ENCODE measurements at places on chromosomes 7 and 10.

DNA sequence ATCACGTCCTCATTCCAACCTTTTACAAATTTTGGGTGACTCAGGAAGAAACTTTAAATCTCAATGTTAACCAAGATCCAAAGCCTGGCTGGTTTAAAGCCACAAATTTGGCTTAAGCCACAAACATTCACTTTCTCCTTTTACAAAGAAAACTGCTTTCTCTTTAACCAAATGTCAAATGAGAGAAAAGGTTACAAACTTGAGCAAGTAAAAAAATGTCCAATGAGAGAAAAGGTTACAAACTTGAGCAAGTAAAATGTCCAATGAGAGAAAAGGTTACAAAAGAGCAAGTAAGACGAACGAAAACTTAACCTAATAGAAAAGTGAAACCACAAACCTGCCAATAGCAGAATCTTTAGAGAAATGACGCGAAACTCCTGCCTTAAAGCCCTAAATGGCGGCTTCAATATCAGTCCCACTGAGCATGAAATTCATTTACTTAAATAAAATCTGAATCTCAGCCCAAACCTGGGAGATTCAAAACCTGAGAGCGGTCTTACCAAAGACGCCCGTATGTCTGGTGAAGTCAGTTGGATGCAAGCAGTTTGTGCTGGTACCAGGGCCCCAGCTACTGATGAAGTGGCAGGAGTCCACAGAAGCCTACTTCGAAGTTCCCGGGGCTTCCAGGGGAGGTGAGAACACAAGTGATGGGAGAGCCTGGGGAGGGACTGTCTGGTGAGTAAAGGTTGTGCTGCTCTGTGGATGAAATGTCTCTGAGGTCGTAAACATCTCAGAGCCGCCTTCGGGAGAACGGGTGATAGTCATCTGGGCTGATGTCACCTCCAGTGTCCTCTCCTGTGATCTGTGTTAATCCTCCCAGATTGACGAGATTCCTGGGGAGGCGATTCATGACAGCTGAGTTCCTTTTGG is 74.6 kb downstream of the PAXIP1 start:
- no peak for DNase-seq

DNA sequence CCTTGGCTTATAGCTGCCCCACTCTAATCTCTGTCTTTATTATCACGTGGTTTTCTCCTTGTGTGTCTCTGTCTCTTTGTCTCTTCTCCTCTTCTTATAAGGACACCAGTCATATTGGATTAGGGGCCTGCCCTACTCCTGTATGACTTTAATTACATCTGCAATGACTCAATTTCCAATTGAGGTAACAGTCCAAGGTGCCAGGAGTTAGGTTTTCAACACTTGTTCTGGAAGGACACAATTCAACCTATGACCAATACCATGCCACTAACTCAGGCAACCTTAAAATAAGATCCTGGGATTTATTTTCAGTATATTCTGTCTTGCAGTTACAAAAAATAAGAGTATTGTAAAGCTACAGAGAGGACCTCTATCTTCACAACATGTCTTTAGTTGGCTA is 21.6 kb upstream of the MET start:
- DNase-seq: no peak

GRCh38 chr10:78438907-78439809 is 405.5 kb downstream of the RPS24 start:
- DNase-seq: no peak

GRCh38 chr10:51108406-51108805 is 34.1 kb downstream of the PRKG1 start:
- no peak for DNase-seq

DNA sequence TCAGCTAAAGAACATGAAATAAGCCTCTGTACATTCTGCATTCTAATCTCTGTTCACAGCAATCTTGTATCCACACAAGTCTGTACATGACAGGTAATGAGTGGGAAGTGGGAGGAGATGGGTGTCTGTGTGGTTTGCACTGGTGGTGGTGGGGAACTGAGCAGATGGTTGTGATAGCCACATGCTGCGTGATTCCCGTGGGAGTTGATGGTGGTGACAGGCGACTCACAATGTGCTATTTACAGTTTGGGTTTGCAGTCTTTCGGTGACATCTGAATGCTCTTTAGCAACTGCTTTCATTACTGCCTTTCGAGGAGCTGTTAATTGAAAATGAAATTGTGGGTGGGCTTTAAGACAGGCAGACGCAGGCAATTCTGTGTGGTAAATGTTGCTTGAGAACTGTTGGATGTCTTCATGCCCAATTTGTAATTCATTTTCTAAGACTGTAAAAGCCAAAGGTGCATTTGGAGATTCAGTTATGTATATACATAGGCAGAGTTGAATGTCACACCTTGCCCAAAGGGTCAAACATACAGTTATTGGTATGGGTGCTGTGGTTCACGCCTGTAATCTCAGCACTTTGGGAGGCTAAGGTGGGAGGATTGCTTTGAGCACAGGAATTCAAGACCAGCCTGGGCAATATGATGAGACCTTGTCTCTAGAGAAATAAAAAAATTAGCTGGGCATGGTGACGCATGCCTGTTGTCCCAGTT is 308.2 kb downstream of the AUTS2 start:
- DNase-seq: no peak

- peak; percentile 50 for DNase-seq
Observed at GRCh38 chr10:123154711-123155505, 706 bp downstream of the BUB3 start.

- no peak for DNase-seq
Observed at GRCh38 chr7:117829450-117830117, 43.7 kb downstream of the CTTNBP2 start.

- DNase-seq: no peak
Observed at GRCh38 chr10:91556691-91557566, 75.9 kb downstream of the PPP1R3C start.

GRCh38 chr10:88289342-88289741 is 293.8 kb downstream of the RNLS start:
- DNase-seq: no peak

DNA sequence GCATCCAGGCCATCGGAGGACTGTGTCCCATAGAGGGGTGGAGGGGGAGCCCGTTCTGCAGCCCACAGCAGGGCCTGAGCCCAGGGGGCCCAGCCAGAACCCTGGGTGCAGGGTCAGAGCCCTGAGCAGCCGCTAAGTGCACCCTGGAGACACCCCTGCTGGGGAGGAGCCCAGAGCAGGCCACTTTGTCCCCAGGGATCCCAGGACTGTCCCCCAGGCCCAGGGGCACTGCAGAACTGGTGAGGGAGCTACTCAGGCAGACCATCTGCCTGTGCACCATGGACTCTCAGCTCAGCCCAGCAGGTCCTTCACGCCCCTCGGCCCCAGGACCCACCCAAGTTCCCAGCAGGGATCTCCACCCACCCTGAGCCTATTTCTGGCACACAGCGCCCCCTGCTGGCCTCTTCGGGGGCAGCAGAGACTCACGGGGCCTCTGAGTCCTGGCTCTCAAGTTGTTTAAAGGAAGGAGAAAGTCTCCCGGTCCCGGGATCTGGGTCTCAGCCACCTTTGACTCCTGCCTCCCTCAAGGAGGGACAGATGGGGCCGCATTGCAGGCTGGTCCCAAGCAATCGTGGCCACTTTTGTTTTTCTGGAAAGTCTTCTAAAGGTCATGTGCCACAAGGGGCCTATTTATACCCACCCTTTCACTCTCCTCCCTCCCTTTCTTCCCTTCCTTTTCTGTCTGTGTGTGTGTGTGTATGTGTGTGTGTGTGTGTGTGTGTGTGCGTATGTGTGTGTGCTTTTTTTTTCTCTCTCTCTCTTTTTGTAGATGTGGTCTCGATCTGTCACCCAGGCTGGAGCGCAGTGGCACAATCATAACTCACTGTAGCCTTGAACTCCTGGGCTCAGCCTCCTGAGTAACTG is 90.3 kb downstream of the MYL10 start:
- peak; percentile 37 for DNase-seq

GRCh38 chr10:5106553-5106952 is 12.3 kb downstream of the AKR1C3 start:
- no peak for DNase-seq

GRCh38 chr7:31029251-31030042 is 22.7 kb upstream of the ADCYAP1R1 start:
- DNase-seq: no peak

DNA sequence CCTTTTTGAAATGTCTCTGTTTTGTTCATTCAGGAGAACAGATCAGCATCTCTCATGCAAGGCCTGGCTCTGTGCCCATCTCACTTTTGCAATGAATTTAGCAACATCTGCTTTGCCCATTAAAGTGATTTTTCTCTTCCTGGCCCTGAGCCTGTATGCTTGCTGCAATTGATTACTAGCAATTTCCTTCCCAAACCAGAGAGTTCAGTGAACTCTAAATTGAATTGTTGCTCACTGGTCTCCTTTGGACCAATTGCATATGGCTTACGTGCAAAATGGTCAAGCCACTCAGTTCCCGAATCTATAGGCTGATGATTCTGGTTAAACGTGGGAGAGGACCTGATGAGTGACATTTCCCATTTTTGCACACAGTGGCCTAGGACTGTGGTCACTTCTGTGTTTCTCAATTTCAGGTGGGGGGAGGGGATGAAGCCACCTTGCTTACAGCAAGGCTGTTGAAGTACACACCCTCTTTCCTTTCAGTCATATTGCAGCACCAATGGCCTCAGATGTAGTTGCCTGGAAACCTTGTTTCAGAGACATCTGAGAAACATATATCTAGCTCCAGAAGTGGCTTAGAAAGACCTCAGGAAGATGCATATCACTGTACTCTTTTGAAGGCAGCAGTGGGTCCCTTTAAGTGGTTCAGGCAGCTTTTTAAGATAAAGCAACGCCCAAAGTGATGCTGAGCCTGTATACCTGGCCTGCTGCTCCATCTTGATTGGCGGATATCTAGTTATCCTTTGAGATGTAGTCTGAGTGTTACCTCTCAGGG is 201.4 kb downstream of the PTEN start:
- DNase-seq: no peak

- no peak for DNase-seq
Observed at GRCh38 chr7:42580061-42580460, 331.8 kb downstream of the C7orf25 start.

GRCh38 chr10:635088-635861 is 54.2 kb downstream of the DIP2C start:
- no peak for DNase-seq

DNA sequence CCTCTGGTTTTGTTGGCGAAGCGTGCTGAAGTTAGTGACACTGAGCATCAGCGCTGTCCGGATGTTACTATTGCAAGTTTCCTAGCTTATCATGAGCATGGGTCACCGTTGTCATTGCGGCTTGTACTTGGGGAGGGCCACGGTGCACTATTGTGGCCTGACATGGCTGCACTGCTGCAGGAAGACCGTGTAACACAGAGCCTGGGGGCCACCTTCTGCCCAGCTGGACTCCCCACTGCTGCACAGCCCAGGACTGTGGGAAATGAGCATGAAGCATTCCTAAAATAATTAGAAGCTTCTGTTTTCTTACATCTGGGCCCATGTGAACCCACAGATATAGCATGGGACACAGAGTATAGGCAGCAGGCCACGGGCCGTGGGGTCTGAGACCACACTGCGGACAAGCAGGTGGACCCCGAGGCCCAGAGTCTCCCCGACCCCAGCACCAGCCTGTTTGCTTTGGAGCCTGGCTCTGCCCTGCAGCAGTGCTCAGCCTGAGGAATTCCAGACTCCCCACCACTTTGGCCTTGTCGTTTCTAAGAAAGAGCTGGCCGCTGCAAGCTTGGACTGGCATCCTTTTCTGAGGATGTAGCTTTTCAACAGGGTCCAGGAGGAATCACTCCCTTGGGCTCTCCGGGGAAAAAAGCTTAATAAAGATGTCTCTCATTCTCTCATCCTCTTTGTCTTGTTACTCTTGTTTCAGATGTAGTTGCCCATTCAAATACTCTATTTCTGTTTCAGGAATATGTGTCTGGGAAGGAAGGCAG is 179.2 kb downstream of the CCDC3 start:
- no peak for DNase-seq

DNA sequence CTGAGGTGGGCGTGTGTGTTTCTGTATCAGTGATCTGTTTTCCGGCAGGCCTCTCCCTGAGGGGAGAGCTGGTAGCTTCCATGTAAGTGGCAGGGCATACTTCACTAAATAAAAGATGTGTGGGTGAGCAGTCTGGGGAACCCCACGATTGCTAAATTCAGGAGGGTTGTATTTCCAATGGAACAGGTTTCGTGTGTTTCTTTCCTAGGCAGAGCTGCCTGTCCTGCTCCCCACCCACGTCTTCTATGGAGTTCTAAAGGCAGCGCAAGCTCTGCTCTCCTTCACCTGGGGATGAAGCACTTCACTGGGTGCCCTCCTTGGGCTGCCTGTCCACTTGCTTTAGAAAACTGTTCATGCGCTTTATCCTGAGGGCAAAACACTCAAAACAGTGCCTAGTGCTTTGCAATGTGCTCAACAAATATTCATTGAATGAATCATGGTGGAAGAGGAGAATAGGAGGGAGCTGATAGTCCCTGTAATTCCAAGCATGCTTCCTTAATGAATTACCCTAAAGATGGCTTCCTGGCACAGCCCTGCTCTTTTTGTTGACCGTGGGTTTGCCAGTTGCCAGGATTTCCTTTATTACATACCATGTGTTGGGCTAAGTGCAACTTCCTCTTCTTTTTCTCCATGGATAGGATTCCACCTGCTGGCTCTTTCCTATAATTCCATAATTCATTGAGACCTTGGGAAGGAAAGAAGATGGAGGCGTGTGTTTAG is 50.6 kb upstream of the SRPK2 start:
- no peak for DNase-seq

GRCh38 chr10:119677904-119678755 is 26.9 kb downstream of the BAG3 start:
- DNase-seq: no peak
